Activated naive CD4-positive, alpha-beta T cell treated with Interleukin-2 at 50 U/mL for 16 hours (primary cell): ENCODE measurements at places on chromosomes 12 and 14.

- no peak for DNase-seq
Measured at GRCh38 chr12:82817368-82817767, 130.7 kb downstream of the TMTC2 start.

DNA sequence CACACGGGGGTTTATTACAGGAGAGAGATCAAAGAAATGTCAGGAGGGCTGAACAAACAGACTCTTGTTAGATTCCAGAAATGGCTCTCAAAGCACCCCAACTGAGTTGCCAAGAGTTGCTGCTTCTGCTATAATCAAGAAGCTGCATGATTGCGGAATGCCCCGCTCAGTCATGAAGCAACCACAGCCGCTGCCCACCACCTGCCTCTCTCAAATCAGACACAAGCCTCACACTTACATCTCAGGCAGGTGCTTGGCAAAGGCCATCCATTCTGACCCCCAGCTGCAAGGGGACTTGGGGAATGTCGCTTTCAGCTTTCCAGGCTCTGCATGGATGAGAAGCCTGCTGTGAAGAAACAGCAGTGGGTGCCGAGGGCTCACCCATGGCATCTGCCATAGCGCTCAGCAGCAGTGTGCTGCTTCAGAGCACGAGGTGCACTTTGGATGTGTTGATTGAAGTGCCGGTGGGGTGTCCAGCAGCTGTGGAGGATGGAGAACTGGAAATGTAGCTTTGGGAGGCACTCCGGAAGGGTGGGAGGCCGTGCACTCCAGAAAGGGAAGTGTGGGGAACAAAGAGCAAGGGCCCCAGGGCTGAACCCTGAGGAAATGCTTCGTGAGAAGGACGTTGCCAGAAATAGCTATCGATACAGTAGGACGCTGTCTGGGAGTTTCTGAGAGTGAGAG is 37.7 kb downstream of the LRRC74A start:
- DNase-seq: no peak

DNA sequence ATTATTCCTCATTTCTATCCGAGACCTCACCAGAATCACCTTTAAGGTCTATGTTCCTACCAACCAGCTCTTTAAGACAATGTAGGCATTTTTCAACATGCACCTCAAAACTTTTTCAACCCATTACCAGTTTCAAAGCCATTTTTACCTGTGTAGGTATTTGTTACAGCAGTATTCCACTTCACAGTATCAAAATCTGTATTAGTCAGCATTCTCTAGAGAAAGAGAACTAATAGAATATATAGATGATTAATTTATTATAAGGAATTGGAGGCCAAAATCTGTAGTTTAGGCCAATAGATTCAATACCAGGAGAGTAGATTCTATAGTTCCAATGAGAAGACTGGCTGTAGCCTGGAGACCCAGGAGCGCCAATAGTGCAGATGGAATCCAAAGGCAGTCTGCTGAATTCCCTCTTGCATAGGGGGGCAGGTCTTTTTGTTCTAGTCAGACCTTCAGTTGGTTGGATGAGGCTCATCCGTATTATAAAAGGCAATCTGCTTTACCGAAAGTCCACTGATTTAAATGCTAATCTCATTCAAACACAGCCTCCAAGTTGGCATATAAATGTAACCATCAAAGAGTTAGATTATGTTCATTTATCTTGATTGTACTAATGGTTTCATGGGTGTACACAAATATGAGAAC is 151.6 kb upstream of the SYT1 start:
- DNase-seq: no peak

- DNase-seq: no peak
Measured at GRCh38 chr14:86052868-86053267, 522.9 kb downstream of the FLRT2 start.

GRCh38 chr14:31371646-31372045 is 48.7 kb downstream of the HEATR5A start:
- DNase-seq: no peak

DNA sequence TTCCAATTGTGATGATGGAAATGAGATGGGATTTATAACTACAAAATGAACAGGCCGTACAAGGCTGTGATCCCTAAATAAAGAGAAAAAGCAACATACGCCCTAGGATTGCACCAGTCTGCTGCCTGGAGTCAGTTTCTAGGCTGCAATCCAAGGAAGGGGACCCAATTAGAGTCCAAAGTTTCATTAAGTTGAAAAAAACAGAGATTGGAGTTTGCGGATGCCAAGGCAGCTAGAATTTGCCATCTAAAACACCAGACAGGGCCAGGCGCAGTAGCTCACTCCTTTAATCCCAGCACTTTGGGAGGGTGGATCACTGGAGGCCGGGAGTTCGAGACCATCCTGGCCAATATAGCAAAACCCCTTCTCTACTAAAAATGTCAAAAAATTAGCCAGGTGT is 661.0 kb downstream of the RPS29 start:
- no peak for DNase-seq

DNA sequence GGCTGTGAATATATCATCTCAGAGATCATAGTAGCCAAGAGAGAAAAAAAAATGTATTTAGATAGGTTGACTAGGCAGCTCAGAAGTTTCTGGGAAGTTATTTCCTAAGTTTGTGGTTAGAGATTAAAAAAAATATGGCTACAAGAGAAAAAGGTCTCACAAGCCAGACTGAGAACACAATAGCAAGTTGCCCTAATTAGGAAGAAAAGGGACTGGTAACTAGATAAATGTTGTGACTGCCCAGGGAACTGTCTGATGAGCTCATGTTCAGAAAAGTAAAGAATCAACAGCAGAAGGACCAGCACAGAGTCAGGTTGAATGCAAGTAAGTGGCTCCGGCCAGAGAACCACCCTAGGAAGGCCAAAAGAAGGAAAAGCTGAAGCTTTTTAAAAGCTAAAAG is 256.6 kb downstream of the PRKD1 start:
- DNase-seq: no peak

DNA sequence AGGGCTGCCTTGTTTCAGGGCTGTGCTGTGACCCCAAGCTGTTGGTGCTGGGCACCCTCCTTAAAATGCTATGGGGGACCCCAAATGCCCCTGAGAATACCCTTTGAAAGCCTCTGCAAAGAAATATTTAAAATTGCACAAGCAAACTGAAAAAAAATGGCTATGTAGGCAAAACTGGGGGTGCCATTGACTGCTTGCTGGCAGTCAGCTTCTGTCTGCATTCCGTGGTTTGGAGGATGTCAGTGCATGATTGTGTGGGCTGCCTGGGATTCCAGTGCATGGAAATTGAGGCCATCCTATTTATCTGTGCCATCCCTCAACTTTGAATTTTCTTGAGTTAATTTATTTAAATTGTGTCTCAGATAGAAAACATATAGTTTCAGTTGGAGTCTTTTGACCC is 113.7 kb upstream of the RTL1 start:
- no peak for DNase-seq
